ENCODE measurements at places on chromosomes 7 and 10.

DNA sequence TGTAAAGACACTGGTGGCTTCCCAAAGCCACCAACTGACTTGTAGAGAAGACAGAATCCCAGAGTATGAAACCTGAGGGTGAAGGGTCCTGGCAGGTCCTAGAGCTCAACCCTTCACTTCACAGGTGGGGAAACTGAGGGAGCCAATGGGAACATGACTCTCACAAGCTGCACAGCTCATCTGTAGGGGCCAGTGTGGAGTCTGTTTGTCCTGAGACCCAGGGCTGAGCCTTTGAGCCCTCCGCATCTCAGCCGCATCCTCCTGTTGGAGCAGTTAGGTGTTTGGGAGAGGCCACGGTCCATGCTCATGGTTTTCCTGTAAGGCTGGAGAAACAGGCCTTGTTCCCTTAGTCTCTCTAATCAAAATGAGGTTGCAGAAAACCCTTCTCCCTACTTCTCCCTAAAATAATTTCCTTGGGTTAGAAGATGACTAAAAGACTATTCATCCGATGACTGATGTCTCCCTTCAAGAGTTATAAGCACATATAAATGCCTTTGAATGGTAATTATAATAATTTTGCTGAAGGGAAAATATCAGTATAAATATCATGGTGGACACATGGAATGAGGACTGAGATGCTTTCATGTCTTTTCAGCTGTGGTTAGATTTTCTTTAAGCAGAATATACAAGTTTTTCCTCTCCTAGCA is 10.3 kb downstream of the HTRA1 start:
- DNase-seq: no peak

- no peak for DNase-seq
These were observed 38.6 kb downstream of the ELFN1 start for GRCh38 chr7:1708596-1709251.

- DNase-seq: no peak
These were observed 102.7 kb downstream of the EVX1 start for GRCh38 chr7:27345164-27345887.

DNA sequence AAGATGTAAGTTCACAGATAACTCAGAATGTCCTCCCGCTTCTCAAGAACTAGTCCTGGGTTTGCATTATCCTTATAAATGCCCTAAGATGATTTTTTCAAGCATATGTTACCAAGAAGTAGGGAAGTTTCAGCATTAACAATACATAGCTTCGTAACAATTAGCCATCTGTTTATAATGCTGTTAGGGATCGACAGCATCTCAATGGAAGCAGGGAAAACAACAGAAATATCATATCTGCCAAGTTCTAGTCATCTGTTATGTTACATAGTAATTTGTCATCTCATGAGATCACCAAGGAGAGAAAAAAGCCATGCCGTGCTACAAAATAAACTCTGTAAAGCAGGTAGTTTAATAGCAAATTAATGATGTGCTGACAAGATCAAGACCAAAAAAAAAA is 731.5 kb upstream of the C7orf33 start:
- no peak for DNase-seq

GRCh38 chr7:112331492-112331891 is 118.8 kb upstream of the IFRD1 start:
- no peak for DNase-seq

- DNase-seq: no peak
These were observed 59.4 kb downstream of the MTPN start for GRCh38 chr7:135917721-135918120.

DNA sequence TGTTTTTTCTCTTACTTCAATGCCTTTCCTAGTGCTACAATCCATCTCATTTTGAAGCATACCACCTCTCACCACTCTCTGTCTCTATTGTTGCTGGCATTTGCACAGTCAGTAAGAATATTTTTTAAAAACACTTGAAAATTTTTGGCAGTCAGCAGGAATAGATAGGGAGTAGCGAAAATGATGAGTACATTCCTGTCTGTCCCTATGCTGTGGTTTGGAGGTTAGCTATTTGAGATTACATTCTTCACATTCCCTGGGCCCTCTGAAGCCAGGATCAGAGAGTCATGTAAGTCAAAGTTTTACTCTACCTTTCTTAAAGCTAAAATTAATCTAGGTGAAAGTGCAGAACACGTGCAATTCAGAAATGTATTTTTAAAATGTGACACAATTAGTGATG is 53.0 kb upstream of the MAGI2 start:
- DNase-seq: no peak

DNA sequence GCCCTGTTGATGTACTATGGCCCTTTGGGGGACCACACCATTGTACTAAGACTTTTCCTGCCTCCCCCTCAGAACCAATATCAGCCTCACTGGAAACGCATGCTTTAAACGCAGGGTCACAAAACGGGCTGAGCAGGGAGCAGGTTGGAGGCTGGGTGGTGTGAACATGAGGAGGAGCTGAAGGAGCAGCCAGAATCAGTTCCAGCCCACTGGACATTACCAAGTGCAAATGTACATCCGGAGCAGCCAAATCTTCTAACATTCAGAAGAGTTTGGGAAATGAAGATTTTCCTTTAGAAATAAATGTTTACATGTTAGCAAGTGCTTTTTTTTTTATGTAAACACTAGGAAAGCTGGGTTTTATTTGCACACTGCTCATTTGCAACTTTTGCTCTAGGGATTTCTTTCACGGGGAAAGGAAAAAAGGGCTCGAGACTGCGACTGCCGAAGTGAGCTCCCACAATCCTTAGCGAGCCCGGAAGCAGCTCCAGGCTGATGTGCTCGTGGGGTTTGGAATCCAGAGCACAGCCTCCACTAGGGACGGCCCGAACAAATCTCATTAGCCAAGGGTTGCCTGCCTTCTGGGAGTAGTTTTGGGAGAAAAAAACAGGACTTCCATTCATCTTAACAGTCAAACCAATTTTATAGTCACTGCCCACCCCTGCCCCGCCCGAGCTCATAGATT is 108.0 kb upstream of the YAE1 start:
- DNase-seq: no peak

- no peak for DNase-seq
These were observed 115.9 kb downstream of the ZMIZ1 start for GRCh38 chr10:79184657-79185056.

- no peak for DNase-seq
These were observed 117.3 kb downstream of the SVIL start for GRCh38 chr10:29517352-29517923.

- DNase-seq: no peak
These were observed 49.1 kb downstream of the STRA8 start for GRCh38 chr7:135282561-135283254.

GRCh38 chr7:2510909-2511768 is 8.4 kb upstream of the LFNG start:
- no peak for DNase-seq

GRCh38 chr10:131702531-131703356 is 198.1 kb upstream of the PPP2R2D start:
- DNase-seq: no peak

DNA sequence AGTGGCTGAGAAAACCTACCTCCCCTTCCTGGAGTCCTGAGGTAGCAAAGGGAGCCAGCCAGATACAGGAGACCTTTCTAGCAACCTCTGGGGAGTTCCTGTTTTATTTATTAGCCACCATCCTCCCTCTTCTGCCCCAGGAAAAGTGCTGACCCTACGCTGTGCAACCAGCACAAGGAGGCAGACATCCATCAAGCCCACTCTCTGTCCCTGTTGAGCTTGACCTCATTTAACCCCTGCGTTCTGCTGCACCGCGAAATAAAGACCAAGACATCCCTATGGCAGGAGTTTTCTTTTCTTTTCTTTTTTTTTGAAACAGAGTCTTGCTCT is 25.3 kb upstream of the ANKRD2 start:
- no peak for DNase-seq

GRCh38 chr10:102581401-102581800 is 62.9 kb upstream of the TRIM8 start:
- DNase-seq: no peak

GRCh38 chr7:4824120-4824775 is 37.6 kb downstream of the PAPOLB start:
- DNase-seq: no peak

GRCh38 chr7:135204341-135204749 is 7.0 kb downstream of the WDR91 start:
- no peak for DNase-seq

- DNase-seq: no peak
These were observed 19.2 kb upstream of the ATOH7 start for GRCh38 chr10:68251151-68251550.

DNA sequence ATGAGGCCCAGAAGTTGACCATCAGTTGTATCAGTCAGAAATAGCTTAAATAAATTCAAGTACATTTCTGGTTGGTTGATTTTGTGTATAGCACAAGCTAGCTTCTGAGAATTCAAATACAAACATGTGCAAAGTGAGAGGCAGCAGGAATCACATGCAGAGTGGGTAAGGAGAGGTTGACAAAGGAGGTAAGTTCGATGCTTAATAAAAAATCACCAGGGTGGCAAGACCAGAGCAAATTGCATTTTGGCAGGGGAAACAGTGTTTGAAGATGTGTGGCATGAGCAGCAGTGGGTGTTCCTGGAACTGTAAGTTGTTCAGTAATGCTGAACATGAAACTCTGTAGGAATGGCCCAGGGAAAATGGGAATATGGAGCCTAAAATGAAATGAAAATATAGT is 52.6 kb downstream of the GNAI1 start:
- DNase-seq: no peak

GRCh38 chr10:44581996-44582395 is 197.1 kb upstream of the CXCL12 start:
- no peak for DNase-seq

- DNase-seq: no peak
These were observed 74.7 kb downstream of the MKI67 start for GRCh38 chr10:128051548-128051947.

GRCh38 chr7:150586068-150586784 is 19.0 kb downstream of the GIMAP4 start:
- no peak for DNase-seq

DNA sequence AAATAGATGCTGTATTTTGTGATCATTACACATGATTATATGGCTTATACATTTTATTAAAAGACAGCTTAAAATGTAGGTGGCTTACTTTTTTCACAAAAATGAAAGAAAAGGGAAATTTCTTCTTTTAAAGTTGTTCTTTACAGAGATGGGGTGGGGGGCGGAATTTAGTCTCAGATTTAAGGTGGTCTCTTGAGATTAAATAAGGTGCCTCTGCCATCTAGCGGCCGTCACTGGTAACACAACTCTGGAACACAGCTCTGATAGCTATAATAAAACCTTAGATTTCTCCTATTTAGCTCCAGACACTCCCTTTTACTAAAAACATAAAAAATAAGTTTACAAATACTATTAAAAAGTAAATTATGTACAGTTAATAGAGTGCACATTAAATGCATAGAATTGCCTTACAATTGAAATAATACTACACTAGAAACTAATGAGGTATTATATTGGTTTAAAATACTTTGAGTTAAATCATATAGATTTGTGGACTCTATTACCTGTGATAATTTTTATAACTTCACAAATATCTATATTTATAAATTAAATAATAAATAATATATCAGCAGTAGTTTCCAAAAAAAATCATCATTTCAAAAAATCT is 210.9 kb downstream of the DGKB start:
- peak; percentile 23 for DNase-seq

- no peak for DNase-seq
These were observed 505.1 kb downstream of the INHBA start for GRCh38 chr7:41197769-41198168.

DNA sequence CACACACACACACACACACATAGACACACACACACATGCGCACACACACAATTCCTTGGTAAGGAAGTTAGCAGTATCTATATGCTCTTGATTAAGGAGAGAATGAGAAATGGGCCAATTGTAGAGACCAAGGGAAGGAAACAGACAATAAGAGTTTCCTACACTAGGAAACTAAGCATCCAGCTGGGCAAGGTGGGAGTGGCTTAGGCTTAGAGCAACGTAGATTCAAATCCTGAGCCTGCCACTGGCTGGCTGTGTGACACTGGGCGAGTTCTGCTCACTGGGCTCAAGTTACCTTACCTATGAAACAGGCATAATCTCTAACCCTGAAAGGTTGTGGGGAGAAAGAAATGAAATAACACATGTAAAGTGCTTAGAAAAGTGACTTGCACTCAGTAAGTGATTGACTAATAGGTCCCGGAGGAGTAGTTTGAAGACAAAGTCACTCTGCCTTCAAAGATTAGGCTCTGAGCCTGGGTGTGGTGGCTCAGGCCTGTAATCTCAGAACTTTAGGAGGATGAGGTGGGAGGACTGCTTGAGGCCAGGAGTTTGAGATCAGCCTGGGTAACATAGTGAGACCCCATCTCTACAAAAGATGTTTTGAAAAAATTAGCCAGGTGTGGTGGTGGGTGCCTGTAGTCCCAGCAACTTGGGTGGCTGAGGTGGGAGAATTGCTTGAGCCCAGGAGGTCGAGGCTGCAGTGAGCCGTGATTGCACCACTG is 701.4 kb downstream of the PARD3 start:
- no peak for DNase-seq

DNA sequence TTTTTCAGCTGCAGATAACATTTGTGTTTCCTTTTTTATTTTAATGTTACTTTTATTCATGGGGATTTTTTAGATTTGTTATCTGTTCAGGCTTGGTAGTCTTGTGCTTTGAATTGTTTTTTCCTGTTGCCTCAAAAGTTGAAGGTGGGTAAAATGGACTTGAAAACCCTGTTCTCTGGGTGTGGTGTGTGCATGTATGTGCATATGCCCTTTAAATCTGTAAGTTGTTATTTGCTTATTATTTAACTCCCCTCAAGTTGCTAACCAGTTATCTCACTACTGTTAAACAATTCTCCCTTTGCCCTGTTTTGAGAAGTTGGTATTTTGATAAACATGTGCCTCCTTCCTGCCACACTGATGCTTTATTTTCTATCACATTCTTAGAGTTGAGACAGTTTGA is 30.6 kb downstream of the TSPAN14 start:
- DNase-seq: no peak

GRCh38 chr10:21732067-21732772 is 198.2 kb downstream of the MLLT10 start:
- no peak for DNase-seq

DNA sequence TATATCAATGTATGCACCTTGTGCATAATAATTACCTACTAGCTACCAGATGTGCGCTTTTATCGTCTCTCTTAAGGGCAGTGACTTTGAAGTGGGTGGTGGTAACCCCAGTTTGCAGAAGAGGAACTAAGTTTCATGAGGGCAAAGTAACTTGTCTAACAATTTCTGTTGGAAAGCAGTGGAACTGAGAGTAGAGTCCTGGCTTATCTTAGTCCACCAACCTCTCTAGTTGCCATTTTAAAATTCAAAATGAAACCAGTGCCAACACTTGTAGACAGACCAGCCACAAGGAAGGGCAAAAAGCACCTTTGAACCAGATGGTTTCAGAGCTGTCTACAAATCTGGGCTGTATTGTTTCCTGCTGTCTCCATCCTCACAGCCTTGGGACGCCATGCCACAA is 32.0 kb upstream of the RBM20 start:
- DNase-seq: no peak

GRCh38 chr10:119754936-119755335 is 29.1 kb downstream of the INPP5F start:
- no peak for DNase-seq

GRCh38 chr10:75726522-75727483 is 295.4 kb downstream of the LRMDA start:
- DNase-seq: no peak
